AML-193 (cell line): ENCODE measurements at places on chromosomes 16 and 17.

DNA sequence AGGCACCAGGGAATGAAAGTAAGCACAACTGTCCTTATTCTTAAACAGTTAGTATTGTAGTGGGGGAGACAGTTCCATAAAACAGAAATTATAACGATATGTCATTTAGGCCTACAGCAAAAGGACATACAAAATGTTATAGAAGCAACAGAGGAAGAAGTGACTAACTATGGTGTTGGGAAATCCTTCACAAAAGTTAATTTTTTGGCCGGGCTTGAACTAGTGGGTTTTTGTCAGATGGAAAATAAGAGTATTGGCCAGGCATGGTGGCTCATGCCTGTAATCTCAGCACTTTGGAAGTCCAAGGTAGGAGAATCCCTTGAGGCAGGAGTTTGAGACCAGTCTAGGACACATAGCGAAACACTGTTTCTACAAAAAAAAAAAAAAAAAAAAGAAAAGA, 127.8 kb downstream of the SSH2 start:
- DNase-seq = no peak

- peak; percentile 55 for DNase-seq
Observed at GRCh38 chr16:69469807-69470561, 45.6 kb downstream of the CYB5B start.

- DNase-seq = peak; percentile 47
Observed at GRCh38 chr17:7241783-7242716, at the start of gene GABARAP. Gene GABARAP (minus strand): TSS chr17:7242449. CDS start chr17:7242330, 119 bp downstream.

DNA sequence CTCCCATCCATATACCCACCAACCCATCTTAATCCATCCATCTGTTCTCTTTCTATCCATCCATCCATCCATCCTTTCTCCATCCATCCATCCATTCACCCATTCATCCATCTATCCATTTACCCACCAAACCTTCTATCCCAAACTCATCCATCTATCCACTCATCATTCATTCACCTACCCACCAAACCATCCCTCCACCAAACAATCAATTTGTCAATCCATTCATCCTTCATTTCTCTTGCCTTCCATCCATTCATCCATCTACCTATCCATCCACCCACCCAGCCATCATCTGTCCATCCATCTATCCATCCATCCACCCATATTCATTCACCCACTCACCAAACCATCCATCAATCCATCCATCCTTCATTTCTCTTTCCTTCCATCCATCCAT, 44.6 kb upstream of the CIBAR2 start:
- DNase-seq = no peak

GRCh38 chr16:53654946-53655345, 48.7 kb downstream of the RPGRIP1L start:
- no peak for DNase-seq

GRCh38 chr17:78168903-78169793, 767 bp downstream of the SYNGR2 start:
- no peak for DNase-seq

DNA sequence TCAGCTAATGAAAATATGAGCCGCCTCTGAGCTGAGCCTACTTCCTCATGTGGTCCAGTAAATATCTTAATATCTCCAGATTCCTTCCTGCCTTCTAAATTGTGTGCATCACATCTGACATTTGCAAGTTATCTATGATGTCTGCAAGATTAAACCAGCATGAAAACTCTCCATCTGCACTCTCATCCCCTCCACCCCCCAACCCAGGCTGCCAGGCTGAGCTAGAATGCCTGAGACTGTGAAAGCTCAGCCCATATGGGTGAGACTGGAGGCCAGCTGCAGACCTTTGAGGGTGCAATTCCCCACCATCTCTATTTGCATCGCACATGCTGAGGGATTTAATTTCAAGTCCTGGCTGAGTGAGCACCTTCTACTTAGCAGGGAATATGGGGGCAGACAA, 82.8 kb downstream of the ASIC2 start:
- DNase-seq = no peak

DNA sequence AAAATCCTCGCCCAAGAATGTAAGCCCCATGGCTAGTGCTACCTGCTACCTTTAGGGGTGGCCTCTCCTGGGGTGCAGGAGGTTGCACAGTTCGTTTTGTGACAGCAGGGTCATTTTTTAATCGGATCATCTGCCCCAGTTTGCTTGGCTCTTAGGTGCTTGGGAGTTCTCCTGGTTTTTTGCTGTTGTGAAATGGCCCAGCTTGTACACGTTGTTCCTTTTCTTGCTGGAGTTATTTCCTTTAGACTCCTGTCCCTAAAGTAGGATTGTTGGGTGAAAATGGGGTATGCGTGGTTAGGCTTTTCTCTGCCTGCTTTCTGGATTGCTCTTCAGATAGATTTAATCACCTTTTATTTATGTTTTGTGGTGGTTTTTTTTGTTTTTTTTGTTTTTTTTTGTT, 25.8 kb downstream of the ABCC1 start:
- no peak for DNase-seq

GRCh38 chr17:60091109-60091508, 12.4 kb upstream of the HEATR6 start:
- DNase-seq = no peak

GRCh38 chr17:2337544-2338314, 428 bp downstream of the SGSM2 start:
- no peak for DNase-seq

- DNase-seq = no peak
Observed at GRCh38 chr16:83733301-83733700, 74.5 kb upstream of the HSBP1 start.

- no peak for DNase-seq
Observed at GRCh38 chr16:85561248-85562092, 51.7 kb upstream of the GSE1 start.

GRCh38 chr17:17018612-17019429, 23.4 kb upstream of the MPRIP start:
- DNase-seq = no peak

- DNase-seq = no peak
Observed at GRCh38 chr17:81237591-81238489, 1.0 kb downstream of the TEPSIN start.

- DNase-seq = no peak
Observed at GRCh38 chr17:28426081-28426519, 20.1 kb upstream of the SLC46A1 start.

GRCh38 chr17:2453866-2454265, 53.0 kb upstream of the MNT start:
- DNase-seq = no peak

GRCh38 chr17:917391-917811, 62.2 kb downstream of the NXN start:
- no peak for DNase-seq

DNA sequence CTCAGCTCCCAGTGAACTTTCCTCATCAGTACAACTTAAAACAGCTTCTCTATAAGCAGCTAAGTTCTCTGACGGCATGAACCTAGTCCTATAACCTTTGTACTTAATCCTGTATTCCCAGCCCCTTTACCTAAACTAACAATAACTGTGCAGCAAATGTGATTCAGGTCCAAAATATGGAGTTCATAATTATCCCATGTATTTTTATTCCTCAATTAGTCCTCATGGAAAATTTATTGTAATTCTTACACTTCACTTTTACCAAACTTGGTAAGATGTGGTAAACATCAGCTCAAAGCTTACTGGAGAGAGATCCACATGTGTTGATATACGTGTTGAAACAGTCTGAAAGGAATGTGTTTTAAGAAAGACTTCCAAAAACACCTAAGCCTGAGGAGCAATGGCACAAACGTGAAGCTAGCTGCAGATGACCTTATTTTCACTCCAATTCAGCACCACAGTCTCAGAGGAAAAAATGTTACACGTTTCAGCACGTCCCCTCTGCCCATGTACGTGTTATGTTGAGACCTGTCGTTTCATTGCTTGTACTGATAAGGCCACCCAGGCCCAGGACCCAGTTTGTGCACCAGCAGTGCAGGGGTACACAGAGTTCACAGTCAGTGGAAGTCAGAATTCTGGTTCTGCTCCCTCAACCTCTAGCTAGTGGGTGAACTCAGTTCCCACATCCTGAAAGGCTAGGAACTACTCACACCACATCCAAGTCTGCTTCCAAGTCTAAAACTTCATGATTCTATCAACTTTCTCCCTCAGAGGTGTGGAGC, 7.1 kb downstream of the USP31 start:
- no peak for DNase-seq

- no peak for DNase-seq
Observed at GRCh38 chr17:29205047-29205446, 24.8 kb upstream of the MYO18A start.

GRCh38 chr16:56825826-56826225, 39.2 kb upstream of the SLC12A3 start:
- DNase-seq = no peak

GRCh38 chr17:38452719-38453118, 24.5 kb downstream of the ARHGAP23 start:
- no peak for DNase-seq

GRCh38 chr17:74024871-74025531, 178.5 kb upstream of the RPL38 start:
- no peak for DNase-seq

- no peak for DNase-seq
Observed at GRCh38 chr17:74077231-74077630, 126.2 kb upstream of the RPL38 start.

- peak; percentile 84 for DNase-seq
Observed at GRCh38 chr17:79836510-79836971, 2.7 kb downstream of the CBX4 start.

DNA sequence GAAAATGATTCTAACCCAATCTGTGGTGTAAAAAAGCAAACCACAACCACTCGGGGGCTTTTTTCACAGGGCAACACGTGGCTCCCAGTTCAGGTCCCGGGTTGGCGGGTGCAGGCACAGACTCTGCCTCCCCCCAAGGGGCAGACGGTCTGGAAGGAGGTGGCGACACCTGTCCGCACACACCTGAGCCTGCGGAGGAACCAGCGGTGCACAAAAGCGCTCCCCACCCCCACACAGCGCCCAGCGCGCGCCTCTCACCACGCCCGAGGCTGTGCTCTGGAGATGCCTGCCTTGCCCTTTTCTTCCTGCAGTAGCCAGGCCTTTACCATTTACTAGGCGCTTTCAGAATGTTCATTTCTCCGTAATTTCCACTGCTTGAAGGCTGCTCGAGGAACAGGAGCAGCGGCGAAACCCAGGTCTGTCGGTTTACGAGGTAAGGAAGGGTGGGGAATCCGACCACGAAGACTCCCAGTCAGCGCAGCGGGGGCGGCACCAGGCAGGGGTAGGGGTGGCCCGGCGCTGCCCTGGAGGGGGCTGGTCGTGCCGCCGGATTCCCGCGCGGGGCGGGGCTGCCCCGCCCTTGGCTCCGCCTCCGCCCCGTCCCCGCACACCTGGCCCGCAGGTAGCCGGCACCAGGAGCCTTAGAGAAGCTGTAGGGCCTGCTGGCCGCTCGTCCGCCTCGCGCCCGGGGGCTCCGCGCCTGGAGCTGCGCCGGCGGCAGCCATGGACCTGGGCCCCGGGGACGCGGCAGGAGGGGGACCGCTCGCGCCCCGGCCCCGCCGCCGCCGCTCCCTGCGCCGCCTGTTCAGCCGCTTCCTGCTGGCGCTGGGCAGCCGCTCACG, at the start of gene USP43:
USP43 (plus strand) TSS at position 608 of the 842 bp plus-strand sequence; CDS start at position 724, 116 bp downstream.
- peak; percentile 0 for DNase-seq

DNA sequence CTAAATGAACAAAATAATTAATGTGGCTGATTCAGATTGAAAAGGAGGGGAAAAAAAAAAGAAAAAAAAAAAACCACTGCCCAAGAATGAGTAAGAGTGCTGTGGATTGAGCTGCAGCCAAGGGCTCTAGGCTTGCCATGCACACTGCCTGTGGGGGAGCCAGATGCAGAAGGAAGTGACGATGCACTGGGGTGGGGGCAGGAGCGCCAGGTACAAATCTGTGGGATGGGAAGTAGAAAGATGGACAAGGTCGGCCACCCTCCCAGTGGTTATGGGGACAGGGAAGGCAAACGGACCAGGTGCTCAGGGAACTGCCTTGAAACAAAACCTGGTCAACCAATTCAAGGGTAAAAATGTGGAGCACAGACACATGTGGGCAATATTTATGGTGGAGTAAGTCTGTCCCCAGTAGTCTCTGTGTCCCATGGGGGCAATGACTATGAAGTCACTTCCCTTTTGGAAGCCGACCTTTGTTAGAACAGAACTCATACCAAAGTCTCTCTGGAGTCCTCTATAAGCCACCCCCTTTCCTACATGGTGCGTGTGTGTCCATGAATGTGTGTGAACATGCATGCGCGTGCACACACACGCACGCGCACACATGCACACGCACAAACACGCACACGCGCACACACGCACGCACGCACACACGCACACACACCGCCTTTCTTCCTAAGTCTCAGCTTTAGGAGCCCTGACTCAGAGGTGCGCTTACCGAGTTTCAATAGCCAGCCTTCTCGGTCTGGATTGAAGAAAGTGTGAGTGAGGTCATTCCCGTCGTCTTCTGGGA, 84.3 kb downstream of the CYTH1 start:
- DNase-seq = no peak

DNA sequence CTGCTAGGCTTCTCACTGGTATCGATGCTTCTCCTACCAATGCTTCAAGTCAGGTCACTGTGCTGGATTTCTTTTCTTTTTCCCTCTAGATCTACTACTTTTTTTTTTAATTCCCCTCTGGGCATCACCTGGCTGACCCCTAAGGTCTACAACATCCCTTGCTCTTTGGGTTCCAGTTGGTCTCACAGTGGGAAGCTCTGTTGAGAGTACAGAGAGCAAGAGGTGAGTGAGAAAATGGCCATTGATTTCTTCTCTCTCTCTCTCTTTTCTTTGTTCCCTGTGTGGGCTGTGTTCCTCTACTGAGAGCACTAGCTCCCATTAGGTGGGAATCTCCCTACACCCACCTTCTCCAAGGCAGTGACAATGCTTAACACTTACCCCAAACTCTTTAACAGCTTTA, 413.4 kb downstream of the KCNJ2 start:
- DNase-seq = no peak

DNA sequence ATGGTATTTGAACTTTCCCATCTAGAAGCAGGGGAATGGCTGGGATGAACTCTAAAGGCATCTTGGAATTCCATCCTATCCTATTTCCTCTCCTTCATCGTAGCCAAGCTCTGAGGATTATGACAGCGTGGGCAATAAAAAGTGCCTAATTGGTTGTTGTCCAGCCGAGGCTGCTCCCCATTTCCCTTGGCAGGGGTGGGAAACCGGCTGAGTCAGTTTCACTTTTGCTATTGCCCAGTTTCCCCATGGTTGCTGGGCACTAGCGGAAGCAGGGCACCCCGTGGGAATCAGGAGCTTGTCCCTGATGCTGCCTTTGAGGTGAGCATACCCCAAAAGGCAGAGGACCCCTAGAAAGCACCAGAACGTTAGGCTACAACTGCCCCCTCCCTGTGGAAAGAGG, 13.8 kb upstream of the SP2 start:
- no peak for DNase-seq

DNA sequence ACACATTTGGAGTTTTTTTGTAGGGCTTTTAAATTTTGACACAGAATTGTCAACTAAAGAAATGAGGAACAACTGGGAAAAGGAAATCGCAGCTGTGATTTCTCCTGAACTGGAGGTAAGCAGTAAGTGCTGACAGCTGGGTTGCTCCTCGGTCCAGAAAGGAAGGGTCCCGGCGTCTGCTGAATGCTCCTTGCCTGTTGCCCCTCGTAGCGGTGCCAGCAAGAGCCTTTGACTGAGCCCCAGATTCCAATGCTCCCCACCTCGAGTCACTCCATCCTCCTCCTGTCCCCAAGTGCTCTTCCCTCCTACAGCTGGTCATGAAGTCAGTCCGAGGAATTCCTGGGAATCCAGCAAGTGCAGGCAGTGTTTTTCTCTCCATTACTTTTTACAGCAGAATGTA, 32.0 kb upstream of the ENDOV start:
- DNase-seq = no peak
